ENCODE measurements at places on chromosomes 3 and 15. TPM values are rescaled to one million over a fixed set of nuclear protein-coding genes. Genes with fewer than 3 reads are reported as not detected.

The MME gene
- 9.1 TPM for total RNA-seq

The ROPN1 gene
- total RNA-seq: not detected

The GLT8D1 gene
- total RNA-seq: 58.6 TPM

The FILIP1L gene
- total RNA-seq: 24.3 TPM

The JMJD7 gene
- total RNA-seq: 19.5 TPM

The PPP1R14D gene
- total RNA-seq: not detected

DNA sequence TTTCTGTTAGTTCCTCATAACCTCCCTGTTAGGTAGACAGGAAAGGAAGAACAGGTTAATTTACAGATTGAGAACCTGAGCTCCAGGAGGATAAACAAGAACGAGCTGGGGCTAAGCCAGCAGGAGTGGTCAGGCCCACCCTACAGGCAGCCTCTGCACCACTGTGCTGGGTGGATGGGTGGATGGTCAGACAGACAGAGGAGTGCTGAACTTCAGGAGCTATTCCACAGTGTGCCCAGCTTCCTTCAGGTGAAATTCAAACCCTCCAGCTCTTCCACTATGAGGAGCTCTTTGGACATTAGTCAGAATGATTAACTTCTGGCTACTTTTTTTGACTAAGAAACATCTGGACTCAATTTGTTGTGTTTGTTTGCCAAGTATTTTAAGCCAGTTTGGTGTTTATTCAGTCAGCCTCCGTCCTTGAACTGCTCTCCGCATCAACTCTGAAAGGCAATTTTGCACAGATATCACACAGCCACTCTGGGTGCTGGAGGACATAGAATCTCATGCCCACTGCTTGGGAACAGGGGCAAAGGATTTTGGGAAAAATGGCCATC is 361.9 kb downstream of the CLSTN2 start:
- DNase-seq: no peak

DNA sequence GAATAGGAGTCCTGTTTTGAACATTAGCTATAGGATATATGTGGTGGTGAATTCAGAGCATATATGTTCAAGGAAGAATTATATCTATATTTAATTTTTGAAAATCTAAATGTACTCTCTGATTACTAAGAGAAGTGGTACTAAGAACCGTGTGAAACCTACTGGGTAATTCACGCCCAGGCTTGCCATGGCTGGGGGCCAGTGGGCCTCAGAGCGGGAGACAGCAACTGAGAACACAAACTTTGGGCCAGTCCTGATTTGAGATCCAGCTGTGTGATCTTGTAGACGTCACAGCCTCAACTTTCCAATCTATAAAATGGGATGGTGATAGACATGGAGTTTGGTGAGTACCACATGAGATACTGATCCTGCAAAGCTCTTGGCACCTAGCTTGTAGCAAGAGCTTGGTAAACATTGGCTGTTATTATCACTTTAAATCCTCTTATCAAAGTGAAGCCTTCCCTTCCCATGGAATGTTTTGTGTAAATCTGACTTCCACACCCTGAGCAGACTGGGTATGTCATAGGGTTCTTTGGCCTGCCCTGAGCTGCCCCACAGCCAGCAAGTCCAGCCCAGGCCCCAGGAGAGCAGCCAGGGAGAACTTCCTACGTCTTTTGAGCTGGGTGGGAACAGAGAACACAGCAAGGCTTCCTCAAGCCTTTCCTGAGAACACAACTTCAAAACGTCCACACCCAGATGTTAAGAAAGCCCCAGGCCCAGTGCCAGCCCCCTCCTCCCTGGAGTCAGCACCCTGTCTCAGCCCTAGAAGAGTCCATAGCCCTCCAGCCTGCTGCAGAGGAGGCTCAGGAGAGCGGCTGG is 8.2 kb upstream of the PAQR5 start:
- DNase-seq: no peak

GRCh38 chr3:23325466-23326065 is 122.4 kb downstream of the UBE2E2 start:
- DNase-seq: no peak

GRCh38 chr3:98793971-98794370 is 30.8 kb downstream of the ST3GAL6 start:
- no peak for DNase-seq

DNA sequence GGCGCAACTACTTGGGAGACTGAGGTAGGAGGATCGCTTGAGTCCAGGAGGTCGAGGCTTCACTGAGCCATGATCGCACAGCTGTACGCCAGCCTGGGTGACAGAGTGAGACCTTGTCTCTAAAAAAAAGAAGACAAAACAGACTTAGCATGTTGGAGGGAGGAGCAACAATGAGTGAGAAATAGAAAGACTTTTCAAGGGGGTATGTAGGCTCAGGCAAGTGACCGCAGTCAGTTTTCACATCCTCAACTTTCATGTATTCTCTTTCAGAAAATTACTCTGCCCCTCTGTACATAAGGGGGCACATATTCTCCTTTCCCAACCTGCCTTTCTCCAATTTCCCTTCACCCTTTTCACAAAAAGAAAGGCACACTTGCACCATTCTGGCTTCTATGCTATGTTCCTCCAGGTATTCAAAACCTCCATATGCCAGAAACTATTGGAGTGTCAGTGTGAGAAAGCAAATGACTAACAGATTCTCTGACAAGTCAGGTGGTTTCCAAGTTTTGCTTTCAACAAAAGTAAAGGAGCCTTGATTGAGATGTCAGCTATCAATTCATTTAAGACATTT is 7.6 kb downstream of the NSUN3 start:
- no peak for DNase-seq

DNA sequence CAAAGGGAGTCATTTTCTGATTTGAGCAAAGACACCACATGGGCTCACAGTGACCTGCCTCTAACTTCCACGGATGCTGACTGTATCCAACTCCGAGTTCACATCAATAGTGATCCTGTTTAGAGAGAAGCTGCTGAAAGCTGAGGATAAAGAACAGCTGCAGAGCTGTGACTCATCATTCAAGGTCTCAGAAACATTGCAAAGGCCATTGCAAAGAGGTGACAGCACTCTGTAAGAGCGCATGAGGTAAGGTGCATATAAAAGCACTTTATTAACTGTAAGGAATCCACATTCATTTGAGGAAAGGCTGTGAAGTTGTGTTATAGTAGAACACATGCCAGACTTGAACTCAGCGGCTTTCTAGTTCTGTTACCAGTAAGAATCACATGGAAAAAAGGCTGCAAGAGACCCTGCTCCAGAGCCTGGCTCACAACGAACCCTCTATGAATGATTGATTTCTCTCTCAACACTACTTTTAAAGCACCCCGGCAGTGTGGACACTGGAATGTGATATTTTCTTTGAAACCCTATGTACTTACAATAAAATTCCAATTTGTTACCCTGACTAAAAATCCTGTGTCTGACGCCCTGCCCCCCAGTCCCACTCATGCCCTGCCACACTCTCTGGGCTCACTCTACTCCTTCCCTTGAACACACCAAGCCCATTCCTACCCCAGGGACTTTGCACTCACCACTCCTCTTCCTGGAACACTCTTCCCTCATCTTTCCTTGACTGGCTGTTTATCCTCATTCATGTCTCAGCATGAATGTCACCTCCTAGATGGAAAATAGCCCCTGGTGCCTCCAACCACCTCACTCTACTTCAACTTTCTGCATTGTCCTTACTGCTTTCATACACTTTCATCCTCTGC is 111.2 kb downstream of the LSM3 start:
- DNase-seq: no peak

DNA sequence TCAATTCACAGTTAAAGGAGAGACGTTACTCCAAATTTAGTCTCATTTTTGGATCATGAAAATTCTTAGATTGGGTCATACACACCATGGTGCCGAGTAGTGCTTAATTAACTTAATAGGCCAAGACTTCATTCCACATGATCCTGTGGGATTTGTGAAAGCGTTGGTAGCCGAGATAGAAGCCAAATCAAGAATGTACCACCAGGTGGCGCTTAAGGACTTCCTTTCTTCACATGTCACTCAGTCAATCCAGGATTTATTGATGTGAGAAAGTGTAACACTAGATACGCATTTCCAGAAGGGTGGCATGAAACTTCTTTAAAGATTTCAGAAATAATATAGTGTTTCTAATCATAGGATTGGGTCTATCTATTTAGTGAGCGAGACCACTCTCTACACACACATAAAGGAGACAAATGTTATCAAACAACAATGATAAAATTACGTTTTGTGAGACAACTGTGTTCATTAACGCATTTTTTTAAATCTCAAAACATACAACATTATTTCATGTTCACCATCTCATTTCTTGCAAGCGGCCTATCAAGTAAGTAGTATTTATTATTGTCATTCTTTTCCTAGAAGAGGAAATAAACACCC is 436.1 kb downstream of the CHL1 start:
- DNase-seq: peak; percentile 59

GRCh38 chr3:188627652-188628051 is 473.7 kb downstream of the LPP start:
- DNase-seq: no peak

GRCh38 chr15:99441871-99442251 is 123.9 kb upstream of the MEF2A start:
- DNase-seq: no peak

GRCh38 chr3:175430983-175431773 is 572.0 kb downstream of the NAALADL2 start:
- DNase-seq: no peak

- no peak for DNase-seq
These were observed 24.5 kb upstream of the GABRA5 start for GRCh38 chr15:26842391-26842790.

DNA sequence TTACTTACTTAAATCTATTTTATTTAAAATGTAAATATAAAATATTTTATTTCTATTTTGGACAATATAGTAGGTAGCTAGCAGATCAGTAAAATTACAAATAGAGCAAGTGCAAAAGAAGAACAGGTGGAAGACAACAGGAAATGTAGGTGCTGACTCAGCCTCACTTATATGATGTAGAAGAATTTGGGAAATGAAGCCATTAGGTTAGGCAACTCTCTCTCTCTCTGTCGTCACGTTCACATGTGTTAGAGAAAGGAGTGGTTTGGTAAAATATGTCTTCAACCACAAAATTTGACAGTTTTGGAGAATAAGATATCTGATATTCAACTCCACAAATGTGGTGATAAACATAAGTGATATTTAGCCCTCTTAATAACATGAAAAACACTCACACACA is 532.5 kb upstream of the KCNMB2 start:
- no peak for DNase-seq

DNA sequence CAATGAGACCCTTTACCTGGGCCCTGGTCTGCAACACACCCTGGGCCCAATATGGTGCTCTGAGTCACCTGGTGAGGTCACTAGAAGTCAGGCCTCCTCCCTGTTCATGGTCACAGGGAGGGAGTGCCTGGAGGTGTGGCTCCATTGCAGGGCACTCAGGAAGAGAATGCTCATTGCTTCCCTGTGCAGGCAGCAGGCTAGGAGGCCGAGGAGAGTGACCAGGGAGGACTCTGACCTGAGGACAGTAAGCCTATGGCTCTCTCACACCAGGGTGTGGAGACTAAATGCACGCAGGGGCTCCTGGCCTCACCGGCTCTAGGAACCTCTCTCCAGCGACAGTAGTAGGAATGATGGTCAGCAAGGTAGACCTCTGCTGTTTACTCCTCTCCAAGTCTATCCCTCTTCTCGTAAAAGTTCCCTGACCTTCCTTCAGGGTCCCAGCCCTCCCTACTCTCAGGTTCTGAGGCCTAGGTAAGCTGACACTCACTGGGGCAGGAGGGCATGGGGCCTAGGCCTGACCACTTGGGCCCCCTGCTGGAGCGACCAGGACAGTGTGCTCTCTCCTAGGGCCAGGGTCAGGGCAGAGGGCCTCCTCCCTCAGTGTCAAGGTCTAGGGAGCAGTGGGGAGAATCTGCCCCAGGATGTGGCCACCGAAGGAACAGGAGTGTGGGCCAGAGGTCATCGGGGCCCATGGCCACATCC is 9.6 kb upstream of the SLCO2A1 start:
- no peak for DNase-seq

DNA sequence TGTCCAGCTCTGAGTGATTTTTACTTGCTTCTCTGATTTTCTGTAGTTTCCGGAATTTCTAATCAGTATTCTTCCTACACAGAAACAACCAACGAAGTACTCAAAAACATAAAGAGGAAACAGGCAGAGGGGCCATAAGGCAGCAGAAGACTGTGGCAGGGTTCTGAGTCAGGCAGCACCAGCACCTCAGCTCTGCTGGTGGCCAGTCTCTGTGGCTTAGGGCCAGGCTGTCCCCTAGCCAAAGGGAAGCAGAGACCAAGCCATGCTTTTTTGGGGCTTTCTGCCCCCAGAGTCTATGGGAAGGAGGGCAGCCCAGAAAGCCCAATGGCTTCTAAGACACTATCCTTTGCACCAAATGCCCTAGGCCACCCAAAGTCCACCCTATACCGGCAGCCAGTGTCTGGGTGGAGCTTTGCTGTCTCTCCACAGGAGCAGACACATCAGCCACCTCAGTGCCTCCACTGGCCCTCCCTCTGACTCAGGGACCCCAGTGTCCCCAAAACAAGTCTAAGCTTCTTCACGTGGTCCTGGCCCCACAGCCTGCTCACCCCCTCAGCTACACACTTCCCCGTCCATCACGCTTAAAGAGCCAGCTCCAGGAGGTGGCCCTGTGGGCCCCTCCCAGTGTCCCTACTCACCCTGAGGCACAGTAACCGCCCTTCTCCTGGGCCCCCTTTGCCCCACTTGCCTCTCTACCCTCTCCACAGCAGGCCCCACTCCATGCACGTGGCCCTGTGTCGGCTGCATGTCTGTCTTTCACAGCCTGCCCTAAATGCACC is 46.2 kb downstream of the CCDC12 start:
- no peak for DNase-seq

DNA sequence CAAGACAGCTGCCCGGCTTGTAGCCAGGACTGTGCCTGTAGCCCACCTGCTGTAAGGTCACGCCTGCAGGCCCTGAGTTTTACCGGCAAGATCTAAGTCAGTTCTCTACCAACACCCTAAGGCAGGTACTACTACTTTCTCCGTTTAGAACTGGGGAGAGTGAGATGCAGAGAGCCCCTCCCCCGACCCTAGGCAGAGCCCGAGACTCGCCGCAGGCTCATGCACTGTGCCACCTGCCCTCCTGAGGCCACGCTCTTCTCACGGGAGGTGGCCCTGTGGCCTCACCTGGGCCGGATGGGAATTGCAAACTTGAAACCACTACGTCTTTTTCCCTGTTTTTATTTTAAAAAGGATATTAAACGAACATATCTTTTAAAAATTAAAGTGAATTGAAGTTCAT is 36.9 kb upstream of the PCSK6 start:
- no peak for DNase-seq

DNA sequence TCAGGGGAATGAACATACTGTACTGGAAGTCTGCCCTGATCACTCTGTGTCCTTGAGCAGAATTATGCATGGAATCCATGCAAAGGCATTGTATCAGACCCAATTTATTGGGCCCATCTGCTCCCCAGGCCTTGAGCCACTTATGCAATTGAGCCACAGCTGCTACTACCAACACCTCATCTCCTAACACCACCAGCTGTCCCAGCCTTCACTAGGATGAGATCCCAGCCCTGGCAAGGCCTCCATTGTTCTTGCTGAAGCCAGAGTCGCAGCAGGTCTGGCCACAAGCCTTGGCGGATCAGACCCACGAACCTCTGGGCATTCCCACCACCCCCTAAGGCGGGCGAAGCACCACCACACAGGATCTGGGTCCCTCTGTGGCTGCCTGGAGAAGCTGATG is 9.2 kb upstream of the NME9 start:
- no peak for DNase-seq

- no peak for DNase-seq
These were observed 583 bp upstream of the RBSN start for GRCh38 chr3:15099364-15100098.
